ENCODE measurements at places on chromosomes 2 and 18. TPM values are rescaled to one million over a fixed set of nuclear protein-coding genes. Genes with fewer than 3 reads are reported as not detected.

Gene SERPINB10
- not detected for total RNA-seq

Gene AFG3L2
- 71.8 TPM for total RNA-seq

Gene PPIL3
- total RNA-seq: 52.8 TPM

Gene ID2
- total RNA-seq: 299 TPM

Gene SUMO1
- 121 TPM for total RNA-seq

Gene DGUOK
- 88.9 TPM for total RNA-seq

Gene VSNL1
- total RNA-seq: not detected

Gene CENPA
- total RNA-seq: 23.6 TPM

Gene MAL
- 167 TPM for total RNA-seq

Gene LOXL3
- total RNA-seq: 1.5 TPM

Gene COPS7B
- total RNA-seq: 67.6 TPM

Gene FBXO48
- total RNA-seq: 1.2 TPM

Gene GKN1
- total RNA-seq: not detected

Gene UGT1A4
- total RNA-seq: not detected

Gene TNFRSF11A
- 16.4 TPM for total RNA-seq

Gene FOXI3
- not detected for total RNA-seq

Gene MTHFD2
- total RNA-seq: 418 TPM

Gene OR6B3
- total RNA-seq: not detected

Gene POTEI
- total RNA-seq: not detected

Gene ST8SIA3
- not detected for total RNA-seq

Gene GPR35
- 8.7 TPM for total RNA-seq

Gene ALKAL2
- total RNA-seq: 0.28 TPM

Gene LRP1B
- not detected for total RNA-seq

Gene KIF1A
- total RNA-seq: 0.47 TPM

Gene NCKAP5
- total RNA-seq: not detected

Gene RAB17
- not detected for total RNA-seq

Gene GPR17
- total RNA-seq: not detected

Gene UGT1A5
- total RNA-seq: not detected

Gene AQP12A
- total RNA-seq: not detected

Gene ESPNL
- 0.26 TPM for total RNA-seq

Gene REG3G
- not detected for total RNA-seq

Gene LINC00305
- total RNA-seq: not detected

Gene RAX
- not detected for total RNA-seq

Gene FIGN
- not detected for total RNA-seq

Gene ZNF236
- total RNA-seq: 17.5 TPM

Gene ANKRD53
- total RNA-seq: not detected

Gene CPLX4
- not detected for total RNA-seq

Gene CFAP65
- not detected for total RNA-seq

Gene NAPG
- 38.7 TPM for total RNA-seq

Data from activated CD4-positive, alpha-beta T cell treated with anti-CD3 and anti-CD28 coated beads, Interleukin-2, amount 10 ng/mL, durations not matched to agents 24 days and 14 days (primary cell).